ENCODE measurements at places on chromosomes 12 and 14.
A peak's percentile ranks its signal among the peaks of the same experiment; 100 is the strongest.

DNA sequence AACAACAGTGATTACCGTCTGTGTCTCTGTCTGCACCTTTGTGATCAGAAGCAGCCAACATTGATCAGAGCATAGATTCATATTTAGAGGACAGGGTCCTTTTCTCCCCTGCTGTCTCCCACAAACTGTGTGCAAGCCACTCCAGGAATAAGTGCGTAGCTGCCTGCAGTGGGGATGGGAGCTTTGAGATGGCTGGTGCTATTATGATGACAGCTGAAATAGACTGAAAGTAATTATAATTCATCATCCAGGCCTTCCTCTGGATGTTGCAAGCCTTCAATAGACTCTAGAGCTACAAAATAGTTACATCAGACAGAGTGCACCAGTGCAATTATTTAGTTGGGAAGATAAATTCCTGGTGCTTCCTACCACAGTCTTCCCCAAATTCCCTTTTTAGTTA lies 68.1 kb downstream of the BORCS5 start:
- DNase-seq = no peak

DNA sequence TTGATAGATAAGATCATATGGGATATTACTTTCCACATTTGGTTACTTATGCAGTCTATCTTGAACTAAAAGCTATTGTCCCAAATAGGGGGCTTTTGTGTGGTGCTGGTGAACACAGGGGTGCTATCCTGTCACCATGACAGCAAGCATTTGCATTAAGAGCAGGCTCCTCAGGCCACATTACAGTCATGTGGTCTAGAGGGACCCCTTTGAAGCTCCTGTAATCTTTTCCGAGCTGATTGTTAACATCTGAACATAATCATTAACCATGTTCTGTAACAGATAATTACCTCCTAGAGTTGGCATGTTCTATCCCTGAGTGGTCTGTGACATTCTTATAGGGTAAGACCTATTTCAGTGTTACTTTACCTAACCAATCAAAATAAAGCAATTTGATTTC lies 178.8 kb downstream of the KTN1 start:
- no peak for DNase-seq

GRCh38 chr12:93370947-93371346 lies 6.8 kb upstream of the NUDT4 start:
- DNase-seq = no peak

- no peak for DNase-seq
Observed at GRCh38 chr12:51821440-51822260, 26.9 kb downstream of the FIGNL2 start.

DNA sequence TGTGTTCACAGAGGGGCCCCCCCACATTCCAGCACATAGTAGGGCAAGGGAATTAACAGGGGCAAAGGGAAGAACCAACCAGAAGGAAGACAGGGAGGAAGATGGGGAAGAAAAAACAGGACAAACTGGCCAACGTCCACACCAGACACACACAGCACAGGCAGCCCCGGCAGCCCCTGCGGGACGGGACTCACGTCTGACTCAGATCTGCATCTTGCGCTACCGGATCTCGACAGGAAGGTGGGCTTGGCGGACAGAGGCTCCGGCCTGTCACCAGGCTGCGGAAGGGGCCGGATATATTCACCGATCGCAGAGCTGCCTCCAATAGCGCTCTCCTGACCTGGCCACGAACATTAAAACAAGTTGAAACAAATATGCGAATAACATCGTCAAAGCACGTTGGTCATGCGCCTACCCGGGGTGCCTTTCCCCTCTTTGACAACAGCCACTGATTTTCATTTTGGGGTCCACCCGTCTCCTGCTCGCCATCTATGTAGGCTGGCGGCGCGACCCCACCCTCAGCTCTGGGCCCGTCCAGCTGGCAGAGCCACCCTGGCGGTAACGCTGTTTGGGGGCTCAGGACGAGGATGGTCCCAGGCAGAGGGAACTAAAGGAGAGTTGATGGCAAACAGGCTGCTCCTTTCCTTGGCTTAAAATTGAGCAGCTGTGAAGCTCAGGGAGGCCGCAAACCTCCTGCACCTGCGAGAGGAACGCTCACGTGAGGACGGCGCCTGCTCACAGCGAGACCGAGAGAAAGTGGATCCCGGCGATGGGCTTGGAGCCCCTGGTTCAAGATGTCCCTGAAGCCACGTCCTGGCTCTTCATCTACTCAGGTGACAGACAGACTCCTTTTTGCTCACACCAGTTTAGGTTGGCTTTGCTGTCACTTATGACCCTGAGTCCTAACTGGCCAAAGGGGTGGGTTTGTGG lies 113.6 kb downstream of the PIWIL1 start:
- DNase-seq = no peak

DNA sequence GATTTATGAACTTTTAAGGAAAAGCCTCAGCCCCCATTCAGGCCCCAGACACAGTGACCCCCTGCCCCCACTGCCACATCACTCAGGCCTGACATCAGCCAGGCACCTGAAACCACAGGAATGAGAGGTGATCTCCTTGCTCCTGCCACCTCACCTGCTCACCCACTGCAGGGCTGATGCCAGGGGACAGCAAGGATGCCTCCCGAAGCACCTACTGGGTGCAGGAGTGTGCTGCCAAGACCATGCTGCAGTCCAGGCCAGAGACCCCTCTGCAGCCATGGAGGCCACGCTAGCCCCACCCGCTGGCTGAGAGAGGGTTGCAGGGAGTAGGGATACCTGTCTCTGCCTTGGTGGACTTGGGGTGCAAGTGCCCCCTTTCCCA lies 18.6 kb upstream of the KRT7 start:
- DNase-seq = no peak

- DNase-seq = no peak
Observed at GRCh38 chr12:53677800-53678148, 1.9 kb upstream of the ATP5MC2 start.

DNA sequence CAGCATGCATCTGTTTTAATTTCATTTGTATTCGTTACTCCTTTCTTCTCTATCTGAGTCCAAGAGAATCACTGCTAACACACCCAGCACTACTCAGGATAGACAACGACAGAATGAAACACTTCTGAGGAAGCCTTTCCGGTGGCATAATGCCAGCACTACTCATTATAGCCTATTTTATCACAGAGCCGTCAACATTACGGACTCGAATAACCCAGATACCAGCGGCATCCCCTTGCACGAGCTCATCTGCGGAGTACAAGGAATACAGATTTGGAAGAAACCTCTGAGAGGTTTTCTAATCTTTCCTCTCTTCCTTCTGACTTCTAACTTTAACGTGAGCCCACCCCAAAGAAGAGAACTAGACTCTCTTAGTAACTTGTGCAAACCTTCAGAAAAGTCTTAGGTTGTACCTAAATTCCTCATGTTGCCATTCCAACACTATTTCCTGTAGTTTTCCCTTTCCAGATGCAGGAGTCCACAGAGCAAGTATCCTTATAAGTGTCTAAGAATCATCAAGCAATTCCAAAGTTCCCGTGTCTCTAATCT lies 248.1 kb downstream of the APAF1 start:
- no peak for DNase-seq

- no peak for DNase-seq
Observed at GRCh38 chr14:21924479-21924878, 250.9 kb upstream of the OR4E1 start.

DNA sequence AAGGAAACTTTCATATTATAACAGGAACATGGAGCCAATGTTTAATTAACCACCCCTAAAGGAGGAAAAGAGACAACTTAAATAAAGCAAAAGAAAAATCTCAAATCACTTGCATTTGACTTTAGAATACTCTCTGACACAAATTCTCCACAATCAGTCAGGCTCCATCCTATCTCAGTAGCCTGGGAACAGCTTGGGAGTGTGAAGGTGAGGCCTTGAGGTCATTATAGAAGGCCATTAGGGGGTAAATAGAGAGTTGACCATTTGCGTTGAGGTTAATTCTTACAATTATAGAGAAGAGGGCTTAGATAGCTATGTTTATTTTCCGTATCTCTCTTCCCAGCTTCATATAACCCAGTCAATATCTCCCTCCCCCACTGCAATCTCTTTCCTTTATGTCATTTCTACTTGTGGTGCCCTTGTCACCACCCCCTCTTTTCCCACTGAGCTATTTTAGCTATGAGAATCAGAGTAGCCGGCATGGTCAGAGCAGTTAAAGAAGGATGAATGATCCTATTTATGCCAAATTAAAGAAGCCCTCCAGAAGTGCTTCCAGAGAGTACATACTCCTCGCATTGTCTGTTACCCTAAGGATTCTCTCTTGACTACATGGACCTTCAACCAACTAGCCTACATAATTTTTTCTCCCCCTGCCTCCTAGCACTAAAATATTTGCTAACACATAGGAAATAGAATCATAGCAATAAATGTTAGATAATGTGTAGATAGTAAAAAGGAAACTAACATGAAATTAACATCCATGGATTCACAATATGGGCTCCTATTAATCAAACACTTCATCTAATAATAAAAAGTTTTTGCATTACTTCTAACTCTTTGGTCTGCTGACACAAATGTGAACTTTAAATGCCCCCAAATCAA lies 135.2 kb upstream of the KRR1 start:
- no peak for DNase-seq

DNA sequence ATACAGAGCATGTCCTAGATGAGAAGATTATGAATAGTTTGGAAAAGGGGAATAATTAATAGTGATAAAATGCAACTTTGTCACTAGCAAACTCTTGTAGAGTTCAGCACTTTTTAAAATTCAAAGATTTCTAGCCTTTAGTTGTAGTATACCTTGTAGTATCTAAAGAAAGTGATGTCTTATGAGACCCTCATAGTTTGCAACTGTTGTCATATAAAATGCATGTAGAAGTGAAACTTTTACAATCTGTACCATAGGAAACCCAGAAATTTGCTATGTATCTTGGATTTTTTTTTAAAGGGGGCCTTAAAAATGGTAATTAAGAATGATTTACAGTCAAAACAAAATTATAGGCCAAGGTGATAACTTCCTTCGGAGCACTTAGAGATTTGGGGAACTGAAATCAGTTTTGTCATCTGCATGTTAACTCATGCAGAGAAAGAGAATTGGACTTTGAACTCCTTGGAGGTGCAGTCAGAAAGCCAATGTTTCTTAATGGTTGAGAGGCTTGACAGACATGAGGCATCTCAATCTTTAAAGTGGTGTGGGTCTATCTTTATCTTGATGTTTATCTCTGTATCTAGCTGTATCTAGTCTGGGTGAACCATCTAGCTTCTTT lies 1.3 kb downstream of the LRRK2 start:
- DNase-seq = no peak

- peak; percentile 79 for DNase-seq
Observed at GRCh38 chr12:124389138-124389724, 94.3 kb downstream of the RFLNA start.

DNA sequence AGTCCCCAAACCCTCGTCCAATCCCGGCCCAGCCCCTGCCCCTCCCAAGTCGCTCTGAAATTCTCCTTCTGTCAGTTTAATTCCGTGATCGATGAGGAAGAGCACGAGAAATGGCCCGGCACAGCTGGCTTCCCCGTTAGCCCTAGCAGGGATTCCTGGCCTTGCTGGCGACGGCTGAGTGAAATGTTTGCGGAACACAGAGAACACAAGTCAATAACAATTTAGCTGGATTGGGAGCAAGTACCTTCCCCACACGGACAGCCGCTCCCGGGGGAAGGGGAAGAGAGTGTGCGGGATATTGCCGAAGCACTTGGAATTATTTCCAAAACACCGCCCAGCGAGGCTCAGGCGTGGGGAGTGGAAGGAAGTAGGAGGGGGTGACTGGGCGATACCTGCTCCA lies 134.6 kb downstream of the RBM19 start:
- DNase-seq = no peak

- no peak for DNase-seq
Observed at GRCh38 chr14:69633238-69633637, 21.8 kb downstream of the SUSD6 start.

- DNase-seq = no peak
Observed at GRCh38 chr12:79674629-79675028, 16.1 kb downstream of the PAWR start.

- no peak for DNase-seq
Observed at GRCh38 chr12:69066492-69067373, 133.8 kb upstream of the CPM start.

GRCh38 chr14:49193332-49194065 lies 392.7 kb downstream of the RPS29 start:
- DNase-seq = no peak

DNA sequence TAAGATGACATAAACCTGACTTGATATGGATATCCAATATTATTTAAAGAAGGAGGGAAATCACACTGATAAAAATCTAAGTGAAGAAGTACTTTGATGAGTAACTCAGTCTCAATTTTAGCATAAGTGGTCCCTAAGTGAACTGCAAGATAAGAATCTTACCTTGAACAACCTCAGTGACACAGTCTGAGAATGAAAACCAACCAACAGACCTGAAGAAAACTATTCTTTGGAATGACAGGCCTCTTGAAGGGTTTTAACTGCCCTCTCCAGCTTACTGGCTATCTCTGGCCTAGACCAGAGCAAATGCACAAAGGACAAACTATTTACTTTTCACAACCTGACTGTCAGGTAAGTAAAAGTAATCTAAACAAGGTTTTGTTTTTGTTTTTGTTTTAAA lies 44.7 kb downstream of the CPM start:
- no peak for DNase-seq

DNA sequence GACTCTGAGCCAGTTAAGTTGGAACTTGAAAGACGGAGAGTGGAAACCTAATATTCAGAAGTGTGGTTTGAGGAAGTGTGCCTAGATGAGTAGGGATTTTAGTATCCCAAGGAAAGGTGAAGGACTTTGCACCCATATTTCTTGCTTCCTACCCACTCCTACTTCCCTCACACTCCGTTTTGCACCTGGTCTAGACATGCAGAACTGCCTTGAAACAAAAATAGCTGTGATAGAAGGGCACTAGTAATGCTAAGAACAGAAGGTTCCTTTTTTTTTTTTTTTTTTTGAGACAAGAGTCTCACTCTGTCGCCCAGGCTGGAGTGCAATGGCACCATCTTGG lies 732 bp upstream of the ARF3 start:
- DNase-seq = no peak

- no peak for DNase-seq
Observed at GRCh38 chr14:37428954-37429353, 166.1 kb downstream of the FOXA1 start.

- DNase-seq = peak; percentile 82
Observed at GRCh38 chr12:109518820-109519665, 41.6 kb downstream of the UBE3B start.

- no peak for DNase-seq
Observed at GRCh38 chr14:87797001-87797400, 196.0 kb downstream of the GALC start.

DNA sequence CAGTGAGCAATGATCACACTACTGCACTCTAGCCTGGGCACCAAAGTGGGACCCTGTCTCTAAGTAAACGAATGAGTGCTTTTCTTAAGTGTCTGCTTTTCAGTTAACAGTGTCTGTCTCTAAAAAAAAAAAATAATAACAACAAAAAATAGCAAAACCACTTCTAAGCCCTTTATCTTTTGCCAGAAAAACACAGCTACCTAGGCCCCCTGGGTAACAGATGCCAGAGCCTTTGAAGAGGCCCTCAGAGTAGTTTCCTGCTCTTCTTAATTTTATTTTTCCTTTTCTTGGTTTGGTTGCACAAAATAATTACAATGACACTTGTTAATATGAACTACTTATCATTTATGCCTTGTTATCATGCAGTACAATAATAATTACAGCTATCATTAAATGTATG lies 32.8 kb upstream of the RAP1B start:
- no peak for DNase-seq

GRCh38 chr12:25017336-25017735 lies 68.4 kb upstream of the BCAT1 start:
- DNase-seq = no peak
